ENCODE measurements at places on chromosomes 6 and 20.

- peak; percentile 1 for DNase-seq
These were observed 120.5 kb upstream of the CHD6 start for GRCh38 chr20:41738604-41739206.

DNA sequence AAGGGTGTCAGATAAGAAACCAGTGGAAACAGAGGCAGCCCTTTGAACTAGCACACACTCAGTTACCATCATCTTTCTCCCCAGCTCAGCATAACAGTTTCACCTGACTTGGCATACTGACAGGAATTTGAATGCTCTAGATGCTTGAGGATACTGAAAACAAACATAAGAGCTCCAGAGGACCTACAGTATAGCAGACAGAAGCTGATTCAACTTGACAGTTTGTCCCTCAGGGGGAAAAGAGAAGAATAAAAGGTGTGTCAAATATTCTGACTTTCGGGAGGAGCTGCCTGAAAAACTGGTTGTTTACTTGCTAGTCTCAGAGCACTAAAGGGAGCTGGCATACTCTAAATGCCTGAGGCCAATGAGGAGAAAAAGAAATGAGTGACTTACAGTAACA, 35.1 kb downstream of the EYS start:
- DNase-seq, result no peak

- DNase-seq, result no peak
These were observed 32.6 kb downstream of the BMP6 start for GRCh38 chr6:7758456-7758855.

DNA sequence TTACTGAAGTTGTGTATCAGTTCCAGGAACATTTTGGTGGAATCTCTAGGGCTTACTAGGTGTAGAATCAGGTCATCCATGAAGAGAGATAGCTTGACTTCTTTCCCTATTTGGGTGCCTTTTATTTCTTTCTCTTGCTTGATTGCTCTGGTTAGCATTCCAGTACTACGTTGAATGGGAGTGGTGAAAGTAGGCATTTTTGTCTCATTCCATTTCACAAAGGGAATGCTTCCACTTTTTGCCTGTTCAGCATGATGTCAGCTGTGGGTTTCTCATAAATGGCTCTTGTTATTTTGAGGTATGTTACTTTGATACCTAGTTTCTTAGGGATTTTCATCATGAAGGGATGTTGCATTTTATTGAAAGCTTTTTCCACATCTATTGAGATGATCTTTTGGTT, 195.3 kb downstream of the MOXD1 start:
- DNase-seq, result no peak

DNA sequence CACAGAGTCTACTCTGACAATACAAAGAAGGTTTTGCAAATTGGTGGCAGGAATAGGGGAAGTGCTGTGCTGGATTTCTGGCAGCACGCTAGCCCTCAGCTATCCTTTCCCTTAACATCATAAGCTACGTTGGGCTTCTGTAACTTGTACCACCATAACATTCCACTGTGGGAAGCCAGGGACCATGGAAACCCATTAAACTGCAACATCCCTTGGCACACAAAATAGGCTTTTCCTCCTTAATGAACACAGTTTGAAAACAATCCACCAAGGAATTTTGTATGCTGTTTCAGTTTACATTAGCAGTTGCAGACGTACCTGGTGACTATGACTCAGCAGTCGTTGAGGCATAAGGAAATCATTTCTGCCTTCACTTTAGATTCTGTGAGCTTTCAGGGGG, 203.9 kb upstream of the RAB32 start:
- DNase-seq, result no peak

DNA sequence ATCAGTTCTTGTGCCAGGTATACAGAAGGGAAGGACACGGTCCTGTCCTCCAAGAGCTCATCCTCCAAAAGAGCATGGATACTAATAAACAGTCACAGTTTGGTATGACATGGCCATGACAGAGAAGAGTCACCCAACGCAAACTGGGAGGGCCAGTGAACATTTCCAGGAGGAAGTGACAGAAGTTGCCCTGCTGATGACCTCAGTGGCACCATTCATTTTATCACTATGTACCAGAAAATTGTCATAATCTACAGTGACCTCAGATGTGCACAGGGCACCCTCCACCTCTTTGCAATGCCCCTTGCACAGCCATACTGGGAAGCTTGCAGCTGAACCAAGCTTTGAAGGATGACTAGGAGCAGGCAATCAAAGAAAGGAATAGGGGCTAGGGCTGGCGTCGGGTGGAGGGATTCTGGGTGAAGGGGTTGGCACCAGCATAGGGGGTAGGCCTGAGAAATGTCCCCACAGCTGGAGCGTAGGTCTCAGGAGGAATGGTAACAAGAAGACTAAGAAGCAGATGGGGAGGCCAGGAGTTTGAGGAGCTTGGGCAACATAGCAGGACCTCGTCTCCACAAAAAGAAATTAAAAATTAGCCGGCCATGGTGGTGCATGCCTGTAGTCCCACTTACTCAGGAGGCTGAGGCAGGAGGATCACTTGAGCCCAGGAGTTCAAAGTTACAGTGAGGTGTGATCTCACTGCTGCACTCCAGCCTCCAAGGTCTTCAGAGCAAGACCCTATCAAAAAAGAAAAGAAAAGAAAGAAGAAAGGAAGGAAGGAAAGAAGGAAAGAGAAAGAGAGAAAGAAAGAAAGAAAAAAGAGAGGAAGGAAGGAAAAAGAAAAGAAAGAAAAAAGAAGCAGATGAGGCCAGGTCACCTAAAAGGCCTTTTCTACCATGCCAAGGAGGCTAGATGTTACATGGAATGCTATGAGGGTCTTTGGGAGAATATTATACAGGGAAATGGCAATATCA, 65.3 kb upstream of the SNX9 start:
- no peak for DNase-seq

- DNase-seq, result no peak
These were observed 293.8 kb downstream of the FRK start for GRCh38 chr6:115766745-115767462.

GRCh38 chr6:36666826-36667591, 11.5 kb upstream of the CDKN1A start:
- DNase-seq, result peak; percentile 88

GRCh38 chr6:14401246-14401645, 283.7 kb downstream of the CD83 start:
- DNase-seq, result no peak

DNA sequence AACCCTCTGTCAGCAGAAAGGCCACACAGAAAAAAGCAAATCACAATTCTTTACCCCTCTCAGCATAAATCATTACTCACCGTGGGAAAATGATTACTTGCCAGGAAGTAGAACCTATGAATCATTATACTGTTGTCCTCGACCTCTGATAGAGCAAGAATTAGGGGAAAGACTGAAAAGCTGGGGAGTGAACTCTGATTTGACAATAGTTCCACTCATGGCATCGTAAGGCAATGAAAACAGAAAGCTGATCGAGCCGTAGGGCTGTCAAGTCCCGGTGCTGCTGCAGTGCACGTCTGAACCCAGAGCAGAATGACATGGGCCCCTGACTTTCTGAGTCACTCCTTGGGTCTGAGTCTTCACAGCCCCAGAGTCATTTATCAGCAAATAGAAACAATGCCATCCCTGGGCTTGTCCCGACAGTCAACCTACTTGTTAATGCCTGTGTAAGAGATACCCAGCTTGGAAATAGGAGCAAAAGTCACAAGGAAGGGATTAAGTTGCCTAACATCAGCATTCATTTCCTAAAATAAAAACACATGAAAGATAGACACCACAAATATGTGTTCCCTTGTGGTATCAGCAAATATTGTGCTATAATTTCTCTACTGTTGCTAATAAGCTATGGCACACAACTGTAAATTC, 224.8 kb upstream of the MARCKS start:
- peak; percentile 84 for DNase-seq

- DNase-seq, result no peak
These were observed 361.1 kb downstream of the ZFAND3 start for GRCh38 chr6:38180586-38180985.

GRCh38 chr20:24495266-24495665, 25.8 kb downstream of the SYNDIG1 start:
- no peak for DNase-seq

- DNase-seq, result no peak
These were observed 178.2 kb upstream of the CST7 start for GRCh38 chr20:24770628-24771541.

DNA sequence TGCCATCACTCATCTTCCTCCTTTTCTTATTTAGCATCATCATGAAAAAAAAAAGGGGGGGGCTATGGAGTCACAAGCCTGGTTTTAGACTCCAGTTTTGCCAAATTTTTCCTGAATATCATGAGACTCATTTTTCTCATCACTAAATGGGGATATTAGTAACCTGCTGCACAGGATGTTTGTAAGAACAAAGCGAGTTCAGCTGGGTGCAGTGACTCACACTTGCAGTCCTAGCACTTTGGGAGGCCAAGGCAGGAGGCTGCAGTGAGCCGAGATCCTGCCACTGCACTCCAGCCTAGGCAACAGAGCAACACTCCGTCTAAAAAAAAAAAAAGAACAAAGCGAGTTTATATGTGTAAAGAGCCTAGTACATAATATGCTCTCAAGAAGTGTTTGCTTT, 82.8 kb downstream of the TFAP2A start:
- no peak for DNase-seq

- no peak for DNase-seq
These were observed 530 bp downstream of the TDP2 start for GRCh38 chr6:24666097-24666640.

DNA sequence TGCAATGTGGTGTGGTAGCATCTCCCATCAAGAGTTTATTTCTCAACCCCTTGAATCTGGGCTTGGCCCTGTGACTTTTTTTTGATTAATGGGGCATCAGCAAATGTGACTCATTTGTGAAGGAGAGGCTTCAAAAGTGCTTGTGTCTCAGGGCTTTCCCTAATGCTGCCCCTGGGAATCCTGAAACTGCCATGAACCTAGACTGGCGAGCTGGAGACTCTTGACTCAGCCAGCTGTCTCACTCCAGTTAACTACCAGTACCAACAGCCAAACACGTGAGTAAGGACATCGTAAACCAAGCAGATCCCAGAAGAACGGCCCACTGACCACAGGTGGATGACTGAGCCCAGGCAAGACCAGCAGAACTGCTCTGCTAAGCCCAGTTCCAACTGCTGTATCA, 72.8 kb upstream of the ADTRP start:
- peak; percentile 13 for DNase-seq

DNA sequence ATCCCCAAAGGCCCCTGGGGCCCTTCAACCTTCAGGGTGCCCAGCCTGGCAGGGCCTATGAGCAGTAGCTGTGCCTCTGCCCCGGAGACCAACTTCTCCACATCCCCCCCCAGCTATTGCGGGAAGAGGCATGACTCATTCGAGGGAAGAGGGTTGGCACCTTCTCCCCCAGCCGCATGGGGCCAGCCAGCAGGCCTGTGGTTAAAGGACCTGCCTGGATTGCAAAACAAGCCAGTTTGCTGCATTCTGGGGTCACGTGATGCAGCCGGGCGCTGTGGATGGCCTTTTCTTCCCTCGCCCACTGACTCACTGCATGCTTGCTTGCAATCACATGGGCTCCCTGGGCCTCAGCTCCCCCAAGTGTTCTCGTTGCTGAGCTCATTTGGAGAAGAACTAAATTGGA, 182.5 kb downstream of the MAFB start:
- DNase-seq, result peak; percentile 97

DNA sequence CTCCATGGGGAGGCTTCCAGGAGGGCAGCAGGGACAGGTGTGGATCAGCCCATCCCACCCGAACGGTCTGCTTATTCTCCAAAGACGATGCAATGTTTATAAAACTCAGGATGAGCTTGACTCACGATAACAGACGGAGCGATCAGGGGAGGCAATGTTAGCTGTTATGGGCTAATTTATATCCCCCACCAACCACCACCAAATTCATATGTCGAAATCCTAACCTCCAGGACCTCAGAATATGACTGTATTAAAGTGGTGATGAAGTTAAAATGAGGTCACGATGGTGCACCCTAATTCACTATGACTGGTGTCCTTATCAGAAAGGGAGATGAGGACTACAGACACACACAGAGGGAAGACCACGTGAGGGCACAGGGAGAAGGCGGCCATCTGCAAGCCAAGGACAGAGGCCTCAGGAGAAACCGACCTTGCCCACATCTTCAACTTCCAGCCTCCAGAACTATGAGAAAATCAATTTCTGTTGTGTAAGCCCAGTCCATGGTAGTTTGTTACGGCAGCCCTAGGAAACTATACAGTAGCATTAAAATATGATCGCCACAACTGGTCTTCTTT, 7.0 kb downstream of the ADTRP start:
- peak; percentile 82 for DNase-seq

DNA sequence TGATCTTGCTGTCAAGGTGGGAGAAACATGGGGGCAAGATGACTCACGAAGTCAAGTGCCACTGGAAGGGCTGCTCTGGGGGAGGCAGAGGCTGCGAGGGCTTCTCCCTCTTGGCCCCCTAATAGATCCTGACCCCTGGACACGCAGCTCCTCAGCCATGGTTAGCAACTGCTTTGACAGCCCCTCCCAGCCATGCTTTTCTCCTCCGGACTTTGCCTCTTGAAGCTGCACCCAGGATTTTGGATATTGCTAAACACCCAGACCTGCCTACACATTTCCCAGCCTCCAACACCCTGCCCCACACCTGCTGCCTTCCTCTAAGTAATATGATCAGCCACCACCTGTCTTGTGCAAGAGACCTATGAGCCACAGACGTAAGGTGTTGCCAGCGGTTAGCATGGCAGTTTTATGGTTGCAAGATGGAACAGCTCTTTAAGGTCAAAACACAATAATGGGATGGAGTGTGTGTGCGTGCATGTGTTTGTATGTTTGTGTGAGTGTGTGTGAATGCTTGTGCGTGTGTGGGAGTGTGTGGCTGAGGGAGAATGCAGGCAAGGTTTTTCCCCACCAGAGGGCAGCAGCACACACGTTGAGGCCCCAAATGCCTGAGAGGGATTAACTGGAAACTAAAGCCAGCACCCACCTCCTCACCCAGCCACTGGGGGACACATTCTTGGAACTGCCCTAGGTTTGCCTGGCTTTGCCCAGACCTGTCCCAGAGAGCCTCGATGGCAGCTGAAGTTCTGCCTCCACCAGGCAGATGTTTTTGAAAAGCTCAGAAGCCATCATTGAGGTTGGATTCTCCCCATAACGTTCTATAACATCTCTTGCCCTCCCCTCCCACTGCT, 2.5 kb downstream of the IP6K3 start:
- peak; percentile 65 for DNase-seq

GRCh38 chr6:43334466-43335095, 26.0 kb upstream of the CRIP3 start:
- DNase-seq, result no peak

All from keratinocyte (primary cell).